ENCODE measurements at places on chromosomes 5 and 9. TPM values are rescaled to one million over a fixed set of nuclear protein-coding genes. Genes with fewer than 3 reads are reported as not detected.

The C5orf58 gene
- not detected for total RNA-seq

The C5orf24 gene
- total RNA-seq: 18.7 TPM

The SLC27A6 gene
- total RNA-seq: not detected

The PCDHGC4 gene
- 2.5 TPM for total RNA-seq

Data from fibroblast of the aortic adventitia (primary cell).